Hindlimb muscle (tissue), 1 donor: ENCODE measurements at places on chromosomes 3 and 15. TPM values are rescaled to one million over a fixed set of nuclear protein-coding genes. Genes with fewer than 3 reads are reported as not detected.

- no peak for DNase-seq
Observed at GRCh38 chr15:23518104-23518503, 47.4 kb upstream of the MKRN3 start.

Gene LCMT2
- 6.1 TPM for polyA plus RNA-seq

DNA sequence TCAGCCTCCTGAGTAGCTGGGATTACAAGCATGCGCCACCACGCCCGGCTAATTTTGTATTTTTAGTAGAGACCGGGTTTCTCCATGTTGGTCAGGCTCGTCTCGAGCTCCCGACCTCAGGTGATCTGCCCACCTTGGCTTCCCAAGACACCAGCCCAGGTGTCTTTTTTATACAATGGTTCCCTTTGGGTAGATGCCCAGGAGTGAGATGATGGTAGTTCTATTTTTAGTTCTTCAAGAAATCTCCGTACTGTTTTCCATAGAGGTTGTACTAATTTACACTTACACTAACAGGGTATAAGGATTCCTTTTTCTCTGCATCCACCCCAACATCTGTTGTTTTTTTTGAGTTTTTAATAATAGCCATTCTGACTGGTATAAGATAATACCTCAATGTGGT is 94.3 kb downstream of the IGF2BP2 start:
- no peak for DNase-seq

GRCh38 chr15:25408428-25408827 is 30.4 kb downstream of the UBE3A start:
- no peak for DNase-seq

Gene ADCY5
- 3.7 TPM for polyA plus RNA-seq

DNA sequence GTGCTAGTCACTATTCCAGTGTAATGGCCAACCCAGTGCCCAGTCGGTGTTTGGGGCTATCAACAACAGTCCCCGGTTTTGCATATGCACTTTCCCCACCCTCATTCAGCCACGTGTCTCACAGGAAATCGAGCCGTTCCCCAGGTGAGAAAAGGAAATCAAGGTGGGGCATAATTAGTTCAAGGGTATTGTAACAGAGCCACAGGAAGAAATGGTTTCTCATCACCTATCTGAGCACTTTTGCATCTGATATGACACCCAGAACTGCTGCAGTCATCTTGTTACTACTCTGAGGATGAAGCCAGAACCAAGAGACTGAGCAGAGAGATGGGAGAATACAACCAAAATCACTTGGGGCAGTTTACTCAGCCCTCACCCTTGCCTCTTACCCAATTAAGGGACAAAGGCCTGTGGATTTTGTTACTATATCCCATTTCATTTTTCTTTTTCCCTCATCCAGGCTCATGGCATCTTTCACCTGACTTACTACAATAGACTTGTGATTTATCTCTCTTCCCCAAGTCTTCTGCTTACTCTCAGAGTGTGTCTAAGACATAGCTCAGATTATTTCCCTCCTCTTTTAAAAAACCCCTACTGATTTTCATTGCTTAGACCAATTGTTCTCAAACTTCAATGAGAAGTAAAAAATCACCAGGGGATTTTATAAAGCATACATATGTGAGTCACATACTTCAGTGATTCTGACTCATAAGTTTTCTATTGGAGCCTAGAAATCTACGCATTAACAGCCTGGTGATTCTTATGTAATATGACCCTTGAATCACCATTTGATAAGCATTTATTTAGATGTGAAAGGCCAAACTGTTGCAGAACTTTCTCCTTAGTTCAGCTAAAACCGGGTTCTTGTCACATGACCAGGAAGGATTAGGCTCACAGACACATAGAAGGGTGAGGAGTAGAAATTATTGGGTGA is 40.5 kb downstream of the TRAT1 start:
- DNase-seq = no peak
